NCI-H1417 treated with DMSO at 0.1 percent for 48 hours (cell line): ENCODE measurements at places on chromosomes 3 and 15.

- no peak for DNase-seq
Measured at GRCh38 chr3:10471054-10471688, 34.2 kb downstream of the ATP2B2 start.

DNA sequence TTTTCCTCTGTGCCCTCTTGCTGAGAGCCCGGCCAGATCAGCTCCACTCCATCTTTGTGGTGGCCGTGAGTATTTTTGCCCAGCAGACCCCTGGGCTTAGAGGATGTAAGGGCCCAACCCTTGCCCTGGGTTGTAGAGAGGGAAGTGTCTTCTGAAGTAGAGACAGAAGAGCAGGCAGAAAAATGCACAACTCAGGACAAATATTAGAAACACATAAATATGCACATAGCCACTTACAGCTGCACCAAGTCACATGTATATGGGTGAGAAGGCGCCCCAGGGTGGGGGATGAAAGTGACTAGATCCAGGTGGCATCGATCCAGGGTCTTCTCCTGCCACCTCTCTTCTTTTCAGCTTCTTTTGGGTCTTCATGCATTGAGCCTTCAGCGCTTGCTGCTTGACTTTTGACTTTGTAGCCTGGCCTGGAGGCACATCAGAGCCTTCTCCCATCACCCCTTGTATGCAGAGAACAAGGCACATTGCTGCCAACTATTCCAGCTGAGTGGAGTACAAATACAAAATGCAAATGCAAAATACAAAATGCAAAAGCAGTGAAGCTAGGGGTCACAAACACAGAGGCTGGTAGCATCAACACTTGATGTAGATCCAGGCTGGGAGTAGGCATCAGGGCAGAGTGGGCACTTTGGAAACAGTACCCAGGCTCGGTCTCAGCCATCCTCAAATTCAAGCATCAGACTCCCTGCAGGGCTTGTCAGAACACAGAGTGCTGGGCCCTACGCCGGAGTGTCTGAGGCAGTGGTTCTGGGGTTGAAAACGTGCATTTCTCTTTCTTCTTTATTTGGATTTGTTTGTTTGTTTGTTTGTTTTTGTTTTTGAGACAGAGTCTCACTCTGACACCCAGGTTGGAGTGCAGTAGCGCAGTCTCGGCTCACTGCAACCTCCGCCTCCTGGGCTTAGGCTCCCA lies 133.0 kb downstream of the ASB7 start:
- DNase-seq = no peak

DNA sequence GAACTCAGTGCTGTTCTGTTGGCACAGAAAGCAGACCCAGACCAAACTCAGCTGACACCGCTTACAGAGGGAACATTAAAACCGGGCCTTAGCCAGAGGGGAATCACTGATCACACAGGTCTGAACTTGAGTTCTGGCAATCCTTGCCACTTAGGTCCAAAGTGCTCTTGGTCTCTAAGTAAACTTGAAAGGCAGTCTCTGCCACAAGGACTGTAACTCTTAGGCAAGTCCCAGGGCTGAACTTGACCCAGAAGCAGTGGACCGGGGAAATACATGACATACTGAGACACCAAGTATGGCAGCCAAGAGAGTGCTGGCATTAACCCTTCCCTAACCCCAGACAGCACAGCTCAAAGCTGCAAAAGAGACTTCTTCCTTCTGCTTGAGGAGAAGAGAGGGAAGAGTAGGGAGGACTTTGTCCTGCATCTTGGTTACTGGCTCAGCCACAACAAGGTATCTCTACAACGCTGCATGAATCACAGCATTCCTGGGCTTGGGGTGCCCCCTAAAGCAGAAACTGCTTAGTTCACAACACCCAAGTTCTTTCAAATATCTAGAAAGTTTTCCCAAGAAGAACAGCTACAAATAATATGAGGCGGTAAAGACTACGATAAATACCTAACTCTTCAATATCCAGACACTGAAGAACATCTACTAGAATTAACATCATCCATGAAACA lies 32.5 kb downstream of the NAALADL2 start:
- no peak for DNase-seq

- no peak for DNase-seq
Measured at GRCh38 chr3:116103868-116104530, 341.3 kb downstream of the LSAMP start.

GRCh38 chr15:64521201-64521600 lies 60.8 kb downstream of the ZNF609 start:
- no peak for DNase-seq

GRCh38 chr3:142625153-142625440 lies 28.9 kb downstream of the PLS1 start:
- DNase-seq = no peak

DNA sequence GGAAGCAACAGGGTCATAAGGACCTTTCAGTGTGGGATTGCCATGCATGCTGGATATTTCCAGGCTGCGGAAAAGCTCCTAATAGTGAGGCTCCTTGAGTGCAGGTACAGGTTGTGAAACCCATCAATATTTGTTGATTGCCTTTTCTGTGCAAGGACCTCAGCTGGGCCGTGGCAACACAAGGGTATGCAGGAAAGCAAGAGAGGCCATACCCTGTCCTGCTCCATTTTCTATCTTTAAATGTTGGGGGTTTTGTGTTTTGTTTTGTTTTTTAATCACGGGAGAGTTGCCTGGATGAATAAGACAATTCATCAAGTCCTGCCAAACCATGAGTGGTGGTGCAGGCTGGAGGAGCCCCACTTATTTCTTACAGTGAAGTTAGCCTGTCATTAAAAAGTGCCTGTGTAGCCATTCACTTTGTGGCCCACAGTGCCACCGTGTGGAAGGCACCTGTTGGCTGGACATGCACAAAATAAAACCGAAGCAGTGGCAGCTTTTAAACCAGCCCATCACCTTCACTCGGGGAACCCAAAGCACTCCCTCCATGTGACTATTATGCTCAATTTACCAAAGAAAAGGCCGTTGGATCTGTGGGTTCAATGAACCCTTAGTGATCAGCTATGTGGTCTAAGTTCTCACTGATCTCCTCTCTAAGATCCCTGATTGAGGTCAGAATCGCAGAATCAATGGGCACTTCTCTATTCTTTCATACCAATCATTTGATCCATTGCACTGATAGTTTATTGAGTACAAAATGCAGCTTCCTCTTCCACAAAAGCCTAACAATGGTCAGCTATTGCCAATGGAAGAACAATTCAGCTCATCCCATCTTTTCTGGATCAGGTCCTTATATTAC lies 42.2 kb downstream of the CLDN18 start:
- no peak for DNase-seq

DNA sequence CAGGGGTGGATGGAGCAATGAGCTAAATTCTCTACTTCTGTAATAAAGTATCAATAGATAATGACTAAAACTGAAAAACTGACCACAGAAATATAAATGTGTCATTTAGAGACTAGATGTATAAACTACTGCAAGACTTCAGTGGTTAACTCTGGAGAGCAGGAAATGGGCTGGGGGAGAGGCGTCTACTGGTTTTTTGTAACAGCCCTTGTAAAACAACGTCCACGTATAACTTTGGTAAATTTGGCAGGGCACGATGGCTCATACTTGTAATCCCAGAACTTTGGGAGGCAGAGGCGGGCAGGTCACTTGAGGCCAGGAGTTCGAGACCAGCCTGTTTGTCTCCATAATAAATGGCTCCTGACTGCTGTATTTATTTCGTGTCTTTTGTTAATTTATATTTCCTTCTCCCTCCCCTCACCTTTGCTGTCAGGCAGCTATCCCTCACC lies 12.5 kb downstream of the RAB27A start:
- DNase-seq = no peak

DNA sequence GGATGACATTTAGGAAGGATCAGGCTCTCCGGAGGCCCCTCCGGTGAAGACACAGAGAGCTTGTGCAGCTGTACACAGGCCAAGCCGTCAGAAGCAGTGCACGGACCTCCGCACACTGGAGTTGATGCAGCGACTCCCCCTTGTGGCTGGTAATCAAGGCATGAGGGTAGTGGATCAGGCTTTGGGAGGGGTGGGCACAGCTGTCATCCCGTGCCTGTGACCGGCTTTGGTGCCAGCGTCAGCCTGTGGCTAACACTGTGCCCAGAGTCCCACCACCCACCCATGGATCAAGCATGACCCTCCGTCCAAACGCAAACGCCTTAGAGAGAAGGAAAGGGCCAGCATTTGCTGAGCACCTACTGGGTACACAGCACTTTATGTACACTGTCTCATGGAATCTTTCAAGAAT lies 8.2 kb upstream of the GRIP2 start:
- DNase-seq = no peak

DNA sequence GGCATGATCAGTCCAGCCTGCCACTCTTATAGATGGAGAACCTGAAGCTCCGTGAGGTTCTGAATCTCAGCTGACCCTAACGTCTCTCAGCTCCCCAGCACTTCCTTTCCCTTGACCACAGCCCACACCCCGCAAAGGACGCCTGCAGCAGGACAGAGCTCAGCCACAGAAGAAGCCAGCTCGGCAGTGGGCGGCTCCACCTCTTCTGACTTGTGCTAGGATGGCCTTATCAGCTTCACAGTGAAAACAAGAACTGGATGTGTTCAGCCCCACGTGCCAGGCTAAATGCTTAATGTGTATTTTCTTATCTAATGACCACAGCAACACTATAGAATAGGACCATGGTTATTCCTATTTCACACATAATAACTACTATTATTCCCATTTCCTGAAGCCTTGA lies 127.6 kb downstream of the ARNT2 start:
- no peak for DNase-seq
